ENCODE measurements at places on chromosomes 4 and X. TPM values are rescaled to one million over a fixed set of nuclear protein-coding genes. Genes with fewer than 3 reads are reported as not detected.

Gene SLC9B2
- polyA plus RNA-seq: 5.7 TPM

Gene SSX4
- not detected for polyA plus RNA-seq

GRCh38 chrX:50971395-50971794, 60.9 kb downstream of the BMP15 start:
- DNase-seq: no peak

DNA sequence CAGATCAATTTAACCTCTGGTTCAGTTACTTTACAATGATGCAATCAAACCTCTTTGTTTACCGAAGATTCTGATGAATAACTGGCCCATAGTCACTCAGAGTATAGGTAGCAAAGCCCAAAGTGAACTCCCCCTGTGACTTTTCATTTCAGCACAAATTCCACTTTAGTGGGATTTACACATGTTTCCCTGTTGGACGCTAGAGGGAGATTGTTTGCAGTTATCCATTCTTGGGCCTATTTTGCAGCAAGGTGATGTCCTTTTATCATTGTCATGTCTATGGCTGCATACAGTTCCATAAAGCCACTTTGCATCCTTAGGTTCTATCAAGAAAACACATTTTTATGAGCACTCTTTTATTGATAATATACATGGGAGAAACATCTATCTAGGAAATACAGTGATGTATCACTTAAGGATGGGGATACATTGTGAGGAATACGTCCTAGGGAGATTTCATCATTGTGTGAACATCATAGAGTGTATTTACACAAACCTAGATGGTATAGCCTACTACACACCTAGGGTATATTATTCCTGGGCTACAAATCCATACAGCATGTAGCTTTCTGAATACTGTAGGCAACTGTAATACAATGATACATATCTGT, 14.5 kb upstream of the DKK2 start:
- DNase-seq: no peak
